ENCODE measurements at places on chromosomes 13 and 19. TPM values are rescaled to one million over a fixed set of nuclear protein-coding genes. Genes with fewer than 3 reads are reported as not detected.

The PGLYRP2 gene
- total RNA-seq = not detected

GRCh38 chr13:28719227-28720055 is 671 bp upstream of the SLC46A3 start:
- peak overlapping the region; percentile 92 for H3K27ac ChIP-seq
- H3K4me1 ChIP-seq = peaks cover 28% of the 10 kb centered on the region
- H3K4me3 ChIP-seq = peak overlapping the region; percentile 78
- H3K36me3 ChIP-seq = no peaks in the 10 kb centered on the region
- H3K27me3 ChIP-seq = peaks cover 29% of the 10 kb centered on the region

The KLF5 gene
- total RNA-seq = 111 TPM

DNA sequence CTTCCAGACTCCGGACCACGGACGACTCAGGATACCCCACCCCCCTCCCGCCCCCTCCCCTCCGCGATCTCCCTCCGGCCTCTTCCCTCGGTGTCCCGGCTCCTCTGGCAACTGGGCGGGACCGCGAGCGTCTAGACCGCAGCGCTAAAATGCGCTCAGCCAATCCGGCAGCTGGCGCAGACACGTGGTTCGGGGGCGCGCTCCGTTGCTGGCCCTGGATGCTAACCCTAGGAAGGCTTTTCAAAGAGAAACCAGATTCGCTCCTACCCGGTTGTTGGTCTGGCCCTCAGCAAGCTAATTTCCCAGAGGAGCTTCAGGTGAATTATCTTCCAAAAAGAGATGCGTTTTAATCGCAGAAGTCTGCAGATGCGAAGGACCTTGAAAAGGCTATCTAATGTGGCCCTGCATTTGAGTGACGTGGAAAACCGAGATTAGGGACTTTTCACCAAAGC is at the start of gene DZIP1:
Gene DZIP1 (minus strand): TSS at position 106 of the 452 bp plus-strand sequence. CDS start 2,677 bp downstream, outside the sequence.
- H3K27me3 ChIP-seq = no peaks in the 10 kb centered on the region
- peak within 1 kb of the TSS; percentile 90 for H3K4me3 ChIP-seq
- H3K27ac ChIP-seq = peak within 1 kb of the TSS; percentile 93
- H3K4me1 ChIP-seq = peaks cover 18% of the 10 kb centered on the region
- H3K36me3 ChIP-seq = peaks cover 5% of the 10 kb centered on the region

DNA sequence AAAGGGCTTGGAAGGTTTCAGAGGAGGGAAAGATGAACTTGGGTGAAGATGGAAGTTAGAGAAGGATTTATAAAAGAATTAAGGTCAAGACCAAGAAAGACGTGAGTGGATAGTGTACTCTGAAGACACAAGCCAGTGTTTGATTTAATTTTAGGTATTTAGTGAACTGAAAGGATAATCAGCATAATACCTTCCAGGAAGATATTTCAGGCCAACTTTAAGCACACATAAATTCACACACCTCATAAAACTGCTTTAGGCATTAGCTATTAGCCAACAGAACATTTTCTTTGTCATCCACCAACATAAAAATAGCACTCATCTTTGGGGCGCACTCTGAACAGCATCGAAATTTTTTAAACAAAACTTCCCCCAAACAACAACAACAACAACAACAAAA is 71.7 kb upstream of the CSNK1A1L start:
- H3K4me1 ChIP-seq = no peaks in the 10 kb centered on the region
- no peaks in the 10 kb centered on the region for H3K27me3 ChIP-seq
- no peaks in the 10 kb centered on the region for H3K36me3 ChIP-seq

DNA sequence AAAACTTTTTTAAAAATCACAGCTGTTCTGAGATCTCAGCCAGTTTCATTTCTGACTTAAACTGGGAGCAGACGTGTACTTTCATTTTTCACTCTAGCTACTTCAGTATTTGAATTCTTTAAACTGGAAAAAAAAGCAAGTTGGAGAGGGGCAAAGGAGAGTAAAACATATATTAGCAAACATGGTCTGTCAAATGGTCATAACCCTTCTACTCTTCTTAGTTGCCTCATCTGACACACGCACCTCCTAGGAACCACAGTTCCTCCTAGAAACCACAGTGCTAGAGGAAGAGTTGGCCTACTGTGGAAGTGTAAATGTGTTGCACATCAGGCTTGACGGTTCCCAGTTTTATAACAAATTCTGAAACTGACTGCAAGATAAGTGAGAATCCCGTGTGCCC is 47.2 kb downstream of the TM9SF2 start:
- DNase-seq = no peak
- no peak overlapping the region for H3K27ac ChIP-seq
- H3K27me3 ChIP-seq = no peaks in the 10 kb centered on the region

DNA sequence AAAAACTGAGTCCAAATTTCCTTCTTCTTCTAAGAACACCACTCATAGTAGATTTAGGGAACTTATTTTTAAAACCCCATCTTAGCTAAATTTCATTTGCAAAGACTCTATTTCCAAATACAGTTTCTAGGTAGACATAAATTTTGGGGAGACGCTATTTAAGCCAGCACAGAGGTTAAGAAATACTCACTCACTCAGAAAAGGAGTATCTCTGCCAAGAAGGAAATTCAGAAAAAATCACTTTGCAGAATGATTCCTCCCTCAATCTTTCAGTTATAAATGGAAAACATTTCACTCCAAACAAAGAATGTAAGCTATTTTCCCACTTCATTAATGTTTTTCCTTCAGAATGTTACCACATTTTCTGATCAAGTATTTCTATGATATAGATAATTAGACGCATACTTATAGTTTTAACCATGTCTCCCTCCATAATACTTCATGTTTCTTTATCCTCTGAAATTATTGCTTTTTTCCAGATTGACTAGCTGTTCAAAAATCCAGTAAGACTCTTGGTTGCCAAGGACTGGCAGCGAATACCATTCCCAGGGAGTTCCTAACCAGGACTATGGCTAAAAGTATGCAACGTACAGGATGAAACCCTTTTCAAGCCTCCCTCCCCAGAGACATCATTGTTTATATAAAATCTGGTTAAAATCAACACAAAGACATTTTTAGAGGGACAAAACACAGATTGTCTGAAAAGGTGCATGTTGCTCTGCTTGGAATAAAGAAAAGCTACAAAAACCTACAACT is 52.5 kb upstream of the RXFP2 start:
- H3K36me3 ChIP-seq = no peaks in the 10 kb centered on the region
- no peak for DNase-seq

GRCh38 chr13:26816881-26817280 is 56.3 kb upstream of the GPR12 start:
- H3K4me1 ChIP-seq = peaks cover 5% of the 10 kb centered on the region
- no peak overlapping the region for H3K27ac ChIP-seq
- no peaks in the 10 kb centered on the region for H3K36me3 ChIP-seq
- peaks cover 14% of the 10 kb centered on the region for H3K27me3 ChIP-seq

The OR10H1 gene
- total RNA-seq = not detected

Data from progenitor cell of endocrine pancreas (in vitro differentiated cells).